ENCODE measurements at places on chromosomes 16 and 17. TPM values are rescaled to one million over a fixed set of nuclear protein-coding genes. Genes with fewer than 3 reads are reported as not detected.

GRCh38 chr17:1180958-1181752 is 1.4 kb upstream of the ABR start:
- no peak for DNase-seq

- DNase-seq, result no peak
These were observed 5.7 kb downstream of the PSMD7 start for GRCh38 chr16:74302341-74302740.

DNA sequence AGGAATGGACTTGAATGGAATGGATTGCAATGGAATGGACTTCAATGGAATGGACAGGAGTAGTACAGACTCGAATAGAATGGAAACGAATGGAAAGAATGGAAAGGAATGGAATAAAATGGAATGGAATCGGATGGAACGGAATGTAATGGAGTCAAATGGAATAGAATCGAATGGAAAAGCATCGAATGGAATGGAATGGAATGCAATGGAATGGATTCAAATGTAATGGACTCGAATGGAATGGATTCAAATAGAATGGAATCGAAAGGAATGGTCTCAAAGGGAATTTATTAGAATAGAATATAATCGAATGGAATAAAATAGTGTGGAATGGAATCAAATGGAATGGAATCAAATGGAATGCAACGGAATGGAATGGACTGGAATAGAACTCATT is 484.9 kb upstream of the WSB1 start:
- no peak for DNase-seq

- DNase-seq, result no peak
These were observed 74.6 kb downstream of the CMC2 start for GRCh38 chr16:80931801-80932707.

DNA sequence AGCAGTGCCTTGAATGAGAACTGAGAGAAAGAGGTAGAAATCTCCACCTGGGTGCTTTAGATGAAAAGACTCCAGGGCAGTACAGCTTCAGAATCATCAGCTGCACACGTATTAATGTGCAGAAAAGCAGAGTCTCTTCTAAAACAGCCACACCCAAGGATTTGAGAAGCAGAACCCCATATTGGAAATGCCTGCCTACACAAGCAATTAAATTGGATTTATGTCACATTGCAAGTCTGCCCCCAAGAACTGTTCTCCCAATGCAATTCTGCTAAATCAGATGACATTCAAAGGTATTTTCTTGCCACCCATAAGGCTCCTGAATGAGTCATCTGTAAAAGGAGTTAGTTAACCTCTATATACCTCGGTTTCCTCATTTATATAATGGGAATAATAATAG is 326.0 kb upstream of the C16orf82 start:
- no peak for DNase-seq

DNA sequence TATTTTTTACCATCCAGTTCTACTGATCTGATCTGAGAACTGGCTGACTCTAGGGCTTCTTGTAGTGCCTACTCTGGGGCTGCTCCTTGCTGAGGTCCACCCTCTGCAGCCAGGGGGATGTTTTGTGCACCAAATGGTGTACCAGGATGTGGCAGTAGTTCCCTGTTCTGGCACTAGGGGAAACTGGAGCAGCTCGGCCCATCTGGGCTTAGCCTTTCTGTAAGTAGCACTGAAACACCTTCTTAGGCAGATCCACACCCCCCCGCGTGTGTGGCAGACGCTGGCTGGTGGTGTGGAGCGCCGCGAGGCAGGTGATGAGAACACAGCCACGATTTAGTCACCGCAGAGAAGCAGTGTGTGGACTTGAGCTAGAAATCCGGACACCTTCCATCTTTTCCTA is 17.0 kb downstream of the DUSP14 start:
- no peak for DNase-seq

- DNase-seq, result no peak
These were observed 929.6 kb upstream of the CDH8 start for GRCh38 chr16:62965831-62966230.

DNA sequence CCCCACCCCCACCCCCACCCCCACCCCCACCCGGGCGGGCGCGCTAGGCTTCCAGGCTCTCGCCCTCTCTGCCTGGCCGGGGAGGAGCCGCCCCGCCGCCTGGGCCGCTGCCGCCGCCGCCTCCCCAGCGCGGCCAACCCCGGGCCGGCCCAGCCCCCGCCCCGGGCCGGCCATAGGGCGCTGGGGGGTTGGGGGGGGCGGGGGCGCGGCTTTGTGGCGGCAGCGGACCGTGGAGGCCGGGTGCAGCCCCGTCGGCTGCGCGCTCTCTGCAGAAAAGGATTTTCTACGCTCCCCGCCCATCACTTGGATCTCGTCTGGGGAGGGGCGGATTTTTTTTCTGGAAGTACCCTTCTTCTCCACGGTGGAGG is 230.9 kb downstream of the MRTFB start:
- no peak for DNase-seq

DNA sequence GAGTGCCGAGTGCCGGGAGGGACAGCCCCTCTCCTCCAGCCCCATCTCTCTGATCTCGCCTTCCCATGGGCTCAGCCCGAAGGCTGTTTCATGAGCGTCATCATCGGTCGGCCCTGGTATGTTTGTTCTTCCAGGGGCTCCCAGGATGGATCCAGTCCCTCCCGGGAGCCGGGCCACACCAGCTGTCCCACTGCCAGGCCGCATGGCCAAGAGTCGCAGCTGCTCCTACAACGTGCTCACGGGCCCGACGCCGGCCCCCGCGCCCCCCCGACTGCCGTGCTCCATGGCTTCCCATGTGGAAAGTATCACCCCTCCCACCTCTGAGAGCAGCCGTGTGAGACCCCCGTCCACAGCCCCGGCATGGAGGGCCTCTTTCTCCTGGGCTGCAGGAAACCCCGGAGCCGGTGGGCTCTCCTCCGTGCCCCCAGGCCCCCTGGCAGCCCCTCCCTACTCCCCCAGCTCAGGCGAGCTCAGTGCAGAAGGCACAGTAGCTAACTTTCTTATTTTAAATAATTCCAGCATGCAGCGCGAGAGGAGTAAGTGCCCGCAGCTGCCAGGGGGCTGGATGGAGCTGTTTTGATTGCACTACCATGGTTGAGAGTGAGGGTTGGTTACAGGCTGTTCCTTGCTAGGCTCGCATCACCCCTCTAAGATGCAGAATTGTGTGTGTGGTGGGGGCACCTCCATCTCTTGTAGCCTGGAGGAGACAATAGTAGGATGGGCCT is 26.6 kb upstream of the GSE1 start:
- DNase-seq, result no peak

GRCh38 chr17:13385481-13385911 is 216.2 kb downstream of the HS3ST3A1 start:
- no peak for DNase-seq

- DNase-seq, result no peak
These were observed 8.1 kb upstream of the KIFC3 start for GRCh38 chr16:57810197-57811031.

- DNase-seq, result no peak
These were observed 26.6 kb downstream of the LASP1 start for GRCh38 chr17:38896346-38896954.

GRCh38 chr17:57461082-57461481 is 204.8 kb downstream of the MSI2 start:
- no peak for DNase-seq

GRCh38 chr16:50384500-50385135 is 15.8 kb upstream of the BRD7 start:
- no peak for DNase-seq

DNA sequence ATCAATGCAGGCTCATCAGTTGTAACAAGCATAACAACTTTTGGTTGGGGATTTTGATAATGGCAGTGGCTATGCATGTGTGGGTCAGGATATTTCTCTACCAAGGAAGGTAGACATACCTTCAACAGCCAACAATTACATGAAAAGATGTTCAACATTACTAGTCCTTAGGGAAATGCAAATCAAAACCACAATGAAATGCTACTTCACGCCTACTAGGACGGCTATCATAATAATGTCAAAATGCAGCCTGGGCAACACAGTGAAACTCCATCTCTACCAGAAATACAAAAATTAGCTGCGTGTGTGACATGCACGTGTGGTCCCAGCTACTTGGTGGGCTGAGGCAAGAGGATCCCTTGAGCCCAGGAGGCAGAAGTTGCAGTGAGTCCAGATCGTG is 7.3 kb upstream of the SLC5A10 start:
- no peak for DNase-seq

- no peak for DNase-seq
These were observed 53.6 kb downstream of the GRB7 start for GRCh38 chr17:39791111-39791992.

DNA sequence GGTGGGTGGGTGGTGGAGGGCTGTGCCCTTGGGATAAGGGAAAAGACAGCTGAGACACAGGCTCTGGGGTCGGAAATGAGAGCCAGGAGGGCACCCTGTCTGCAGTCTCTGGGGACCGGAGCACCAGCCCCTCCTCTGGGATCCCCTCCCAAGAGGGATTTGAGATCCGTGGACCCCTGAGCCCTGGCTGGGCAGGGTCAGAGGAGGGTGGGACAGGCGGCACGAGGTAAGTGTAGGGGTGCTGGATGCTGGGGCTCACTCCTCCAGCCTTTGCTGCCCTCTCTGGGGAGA is 425 bp downstream of the SGSH start:
- no peak for DNase-seq

- no peak for DNase-seq
These were observed 26.2 kb downstream of the TRAP1 start for GRCh38 chr16:3690980-3691720.

DNA sequence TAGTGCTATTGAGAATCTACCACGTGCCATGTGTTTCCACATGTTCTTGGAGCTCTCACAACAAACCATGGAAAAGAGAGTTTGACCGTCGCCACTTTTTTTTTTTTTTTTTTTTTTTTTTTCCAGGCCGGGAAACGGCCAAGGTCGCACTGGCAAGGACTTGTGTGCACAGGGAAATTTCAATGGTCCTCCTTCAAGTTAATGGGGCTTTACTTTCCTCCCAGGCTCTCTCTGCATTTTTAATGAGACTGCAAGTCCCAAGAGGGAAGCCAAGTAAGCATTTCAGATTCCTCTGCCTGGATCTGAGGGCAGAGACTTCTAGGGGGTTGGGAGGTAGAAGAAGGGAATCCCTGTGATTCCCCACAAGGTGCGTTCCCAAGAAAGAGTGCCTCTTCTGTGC is 94.7 kb upstream of the MPHOSPH6 start:
- DNase-seq, result no peak

DNA sequence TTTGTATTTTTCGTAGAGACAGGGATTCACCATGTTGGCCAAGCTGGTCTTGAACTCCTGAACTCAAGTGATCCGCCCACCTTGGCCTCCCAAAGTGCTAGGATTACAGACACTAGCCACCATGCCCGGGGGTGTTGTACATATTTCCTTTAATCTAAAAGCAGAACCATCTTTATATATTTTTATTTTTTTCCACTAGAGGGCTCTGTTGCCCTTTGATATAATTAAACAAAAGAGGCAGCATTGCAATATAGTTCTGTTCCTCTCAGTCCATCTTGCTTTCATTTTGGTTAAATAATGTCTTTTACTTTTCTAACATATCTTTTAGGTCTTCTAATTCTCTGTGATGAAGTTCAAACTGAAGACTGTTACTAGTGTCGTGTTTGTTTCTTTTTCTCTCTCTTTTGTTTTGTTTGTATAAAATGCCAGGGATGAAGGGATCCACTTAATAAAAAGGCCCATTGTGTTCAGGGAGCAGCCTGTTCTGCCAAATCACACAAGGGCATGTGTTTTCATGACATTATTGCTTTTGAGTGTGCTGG is 23.4 kb downstream of the WWOX start:
- DNase-seq, result no peak

DNA sequence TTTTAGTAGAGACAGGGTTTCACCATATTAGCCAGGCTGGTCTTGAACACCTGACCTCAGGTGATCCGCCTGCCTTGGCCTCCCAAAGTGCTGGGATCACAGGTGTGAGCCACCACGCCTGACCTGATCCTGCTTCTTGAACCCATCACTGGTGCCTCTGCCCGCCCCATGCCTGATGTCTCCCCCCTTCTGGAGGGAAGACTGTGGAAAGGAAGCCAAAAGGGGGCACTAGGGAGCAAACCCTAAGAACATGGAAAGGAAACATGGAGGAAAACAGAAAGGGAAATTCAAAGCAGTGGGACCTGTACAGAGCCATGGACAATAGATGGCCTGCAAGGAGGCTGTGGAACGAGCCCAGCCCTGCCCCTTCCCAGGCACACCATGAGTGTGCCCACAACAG is 31.1 kb upstream of the FASN start:
- DNase-seq, result no peak

DNA sequence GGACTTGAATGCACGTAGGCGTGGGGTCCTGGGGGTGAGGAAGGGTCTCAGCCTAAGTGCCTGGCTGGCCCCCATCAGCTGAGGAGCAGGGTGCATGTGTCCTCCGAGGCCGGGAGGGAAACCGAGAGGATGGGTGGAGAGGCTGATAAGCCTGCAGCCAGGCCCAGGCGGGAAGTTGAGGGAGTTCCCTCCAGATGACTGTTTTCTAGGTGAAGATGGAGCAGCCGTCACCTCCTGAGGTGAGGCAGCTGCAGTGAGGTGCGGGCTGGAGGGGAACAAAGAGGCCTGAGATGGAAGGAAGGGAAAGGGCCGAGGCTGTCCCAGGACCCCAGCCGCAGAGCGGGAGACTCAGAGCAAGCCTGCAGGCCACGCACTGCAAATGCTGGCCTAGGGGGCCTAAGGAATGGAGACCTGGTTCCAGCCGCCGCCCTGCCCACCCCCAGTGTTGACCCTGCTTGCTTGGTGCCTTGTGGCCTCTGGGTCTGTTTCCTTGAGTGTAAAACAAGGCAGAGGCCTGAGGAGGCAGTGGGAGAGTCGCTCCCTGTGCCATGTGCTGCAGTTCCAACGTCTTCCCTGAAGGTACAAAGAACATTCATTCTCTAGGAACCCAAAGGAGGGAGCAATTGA is 3.0 kb downstream of the PECAM1 start:
- DNase-seq, result peak; percentile 61

GRCh38 chr17:46108550-46109110 is 84.6 kb downstream of the KANSL1 start:
- DNase-seq, result no peak

- DNase-seq, result no peak
These were observed 1011.9 kb downstream of the CDH8 start for GRCh38 chr16:61024180-61024900.

- DNase-seq, result no peak
These were observed 62.7 kb upstream of the ADORA2B start for GRCh38 chr17:15882058-15882720.

MT3 gene
- 0.77 TPM for total RNA-seq

CRYBA1 gene
- total RNA-seq, result not detected

CACNG1 gene
- not detected for total RNA-seq

SLC16A5 gene
- total RNA-seq, result 2.1 TPM

MSLN gene
- not detected for total RNA-seq

CCL7 gene
- not detected for total RNA-seq

HS3ST3A1 gene
- total RNA-seq, result 8.8 TPM

CIBAR2 gene
- total RNA-seq, result not detected

PLEKHG4 gene
- 18.9 TPM for total RNA-seq

SLFN12L gene
- total RNA-seq, result not detected

ALOX12B gene
- not detected for total RNA-seq

DECR2 gene
- 25.1 TPM for total RNA-seq

CBLN1 gene
- total RNA-seq, result not detected

MT1A gene
- total RNA-seq, result 1.1 TPM

OR3A3 gene
- total RNA-seq, result not detected

XAF1 gene
- total RNA-seq, result 0.36 TPM

TIMP2 gene
- total RNA-seq, result 535 TPM
